Stimulated activated CD8-positive, alpha-beta memory T cell treated with anti-CD3 and anti-CD28 coated beads, Interleukin-2, amount 100 ng/mL, for 48 hours (primary cell): ENCODE measurements at places on chromosomes 2 and 18.

- DNase-seq: no peak
Measured at GRCh38 chr2:134999521-134999920, 47.7 kb downstream of the MAP3K19 start.

- no peak for DNase-seq
Measured at GRCh38 chr2:55137024-55137958, 87.0 kb upstream of the RTN4 start.

GRCh38 chr2:127424598-127425520 lies 6.6 kb downstream of the PROC start:
- DNase-seq: no peak

DNA sequence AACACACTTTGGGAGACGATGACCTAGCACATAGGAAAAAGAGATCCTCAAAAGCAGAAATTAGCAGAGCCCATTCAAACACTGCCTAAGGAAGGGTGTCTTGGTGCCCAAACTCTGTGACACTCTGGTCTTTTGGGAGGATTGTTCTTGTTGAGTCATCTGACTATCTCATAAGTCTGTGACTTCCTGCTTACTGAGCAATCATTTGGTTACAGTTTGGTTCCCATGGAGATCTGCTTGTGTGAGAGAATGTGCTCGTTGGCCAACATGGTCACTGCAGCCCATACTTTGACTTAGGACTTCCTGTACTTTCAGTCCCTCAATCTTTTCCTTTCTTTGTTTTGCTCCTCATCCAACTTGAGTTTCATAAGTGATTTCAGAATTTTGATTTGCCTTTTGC lies 602.9 kb downstream of the NYAP2 start:
- no peak for DNase-seq

DNA sequence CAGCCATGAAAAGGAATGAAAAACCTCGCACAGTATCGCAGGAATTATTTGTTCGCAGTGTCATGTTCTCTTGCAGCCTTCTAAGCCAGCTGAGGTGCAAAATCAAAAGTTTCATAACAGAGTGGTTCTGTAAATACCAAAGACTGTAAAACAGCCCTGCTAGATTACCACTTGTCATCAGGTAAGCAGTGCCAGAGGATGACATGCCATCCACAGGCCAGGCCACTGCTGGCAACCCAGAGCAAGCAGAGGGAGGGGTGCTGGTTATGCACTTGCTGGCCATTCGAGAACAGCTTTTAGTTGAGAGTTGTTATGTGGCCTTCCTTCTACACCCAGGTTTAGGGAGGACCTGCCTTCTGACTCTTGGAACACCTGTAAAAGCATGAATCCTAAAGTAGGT lies 114.3 kb upstream of the MGAT5 start:
- DNase-seq: no peak

DNA sequence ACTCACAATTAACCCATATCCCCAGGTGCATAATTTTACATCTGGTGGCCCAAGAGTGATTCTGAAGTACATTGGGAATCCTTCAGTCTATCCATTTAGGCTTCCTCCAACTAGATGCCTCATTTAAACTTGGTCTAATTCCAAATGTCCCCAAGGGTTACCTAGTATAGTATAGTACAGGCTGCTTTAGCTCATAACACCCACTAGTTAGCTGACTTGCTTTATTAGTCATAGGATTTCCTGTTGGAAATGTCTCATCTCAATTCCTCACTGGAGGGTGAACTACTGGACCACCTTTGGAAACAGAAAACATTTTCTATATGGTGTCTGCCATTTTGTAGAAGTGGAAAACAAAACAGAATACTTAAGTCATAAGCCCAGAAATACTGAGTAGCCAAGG lies 202.5 kb upstream of the SESTD1 start:
- no peak for DNase-seq

GRCh38 chr2:98453531-98453930 lies 8.9 kb downstream of the INPP4A start:
- DNase-seq: no peak

DNA sequence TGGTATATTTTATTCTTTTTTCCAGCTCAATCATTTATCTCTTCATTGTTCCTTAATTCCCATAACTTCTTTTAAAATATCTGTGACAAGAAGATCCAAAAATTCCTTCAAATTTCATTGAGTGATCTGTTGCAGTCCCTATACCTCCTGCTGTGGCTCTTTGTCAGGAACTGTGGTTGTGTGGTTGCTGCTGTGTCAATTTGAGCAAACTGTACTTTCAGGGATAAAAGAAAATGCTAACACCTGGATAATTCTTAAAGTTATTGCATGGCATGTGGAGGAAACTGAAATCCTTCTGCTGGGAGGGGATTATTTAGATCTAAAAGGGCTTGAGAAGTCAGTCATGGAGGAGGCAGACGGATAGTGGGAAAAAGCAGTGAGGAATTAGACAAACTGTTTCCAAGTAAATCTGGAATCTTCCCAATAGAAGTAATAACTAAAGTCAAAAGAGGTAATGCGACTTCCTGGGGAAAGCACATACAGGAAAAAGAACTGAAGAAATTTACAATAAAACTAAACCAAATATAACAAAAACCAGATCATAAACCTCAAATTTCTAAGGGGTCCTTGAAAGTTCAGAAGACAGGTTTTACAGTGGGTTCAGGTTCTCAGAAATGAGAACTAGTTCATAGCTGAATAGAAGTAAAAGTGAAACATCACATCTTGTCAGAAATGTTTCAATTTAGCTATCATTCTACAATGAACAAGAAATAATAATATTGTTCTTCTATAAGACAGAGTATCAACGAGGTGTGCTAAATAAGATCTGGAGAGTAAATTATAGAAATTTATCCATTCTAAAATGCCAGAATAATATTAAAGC lies 33.5 kb upstream of the CD226 start:
- no peak for DNase-seq

GRCh38 chr2:85247610-85248009 lies 80.2 kb downstream of the TGOLN2 start:
- DNase-seq: no peak

DNA sequence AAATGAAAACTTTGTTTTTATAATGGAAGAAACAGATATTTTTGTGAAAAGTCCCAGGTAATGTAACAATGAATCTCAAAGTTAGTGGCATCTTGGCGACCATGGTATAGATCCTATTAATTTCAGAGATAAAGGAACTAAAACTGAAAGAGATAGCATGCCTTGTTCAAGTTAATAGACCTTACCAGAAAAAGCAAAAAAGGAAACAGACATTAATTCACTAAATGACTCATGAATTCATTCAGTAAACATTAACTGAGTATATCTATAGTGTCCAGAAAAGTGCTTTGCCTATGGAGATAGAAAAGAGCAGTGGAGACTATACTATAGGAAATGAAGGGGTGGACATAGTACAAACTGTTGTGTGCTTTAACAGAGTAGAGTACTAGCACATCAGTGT lies 763.3 kb downstream of the TRIB2 start:
- DNase-seq: no peak
